ENCODE measurements at places on chromosomes 2 and 18.

- no peak for DNase-seq
These were observed 75.6 kb upstream of the REG3A start for GRCh38 chr2:79235135-79235534.

GRCh38 chr2:238897911-238898311, 50.0 kb downstream of the TWIST2 start:
- DNase-seq: no peak

DNA sequence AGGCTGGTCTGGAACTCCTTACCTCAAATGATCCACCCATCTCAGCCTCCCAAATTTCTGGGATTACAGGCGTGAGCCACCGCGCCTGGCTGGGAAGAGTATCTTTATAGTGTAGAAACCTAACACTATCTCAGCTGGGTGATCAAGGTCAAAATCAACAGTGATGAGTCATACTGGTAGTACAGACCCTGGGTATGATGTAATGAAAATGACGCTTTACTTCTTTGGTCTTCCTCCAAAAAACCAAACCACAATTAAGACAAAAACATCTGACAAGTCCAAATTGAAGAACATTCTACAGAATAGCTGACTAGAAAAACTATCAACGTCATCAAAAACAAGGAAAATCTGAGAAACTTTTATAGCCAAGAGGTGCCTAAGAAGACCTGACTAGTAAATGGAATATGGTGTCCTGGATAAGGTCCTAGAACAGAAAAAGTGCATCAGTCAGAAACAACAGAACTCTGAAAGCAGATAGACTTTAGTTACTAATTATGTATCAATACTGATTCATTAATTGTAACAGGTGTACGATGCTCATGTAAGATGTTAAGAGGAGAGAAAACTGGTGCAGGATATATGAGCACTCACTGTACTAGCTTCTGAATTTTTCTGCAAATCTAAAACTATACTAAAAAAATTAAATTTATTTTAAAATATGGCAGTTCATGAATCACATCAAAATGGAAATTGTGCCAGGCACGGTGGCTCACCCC, 25.4 kb downstream of the PDCL3 start:
- DNase-seq: no peak

DNA sequence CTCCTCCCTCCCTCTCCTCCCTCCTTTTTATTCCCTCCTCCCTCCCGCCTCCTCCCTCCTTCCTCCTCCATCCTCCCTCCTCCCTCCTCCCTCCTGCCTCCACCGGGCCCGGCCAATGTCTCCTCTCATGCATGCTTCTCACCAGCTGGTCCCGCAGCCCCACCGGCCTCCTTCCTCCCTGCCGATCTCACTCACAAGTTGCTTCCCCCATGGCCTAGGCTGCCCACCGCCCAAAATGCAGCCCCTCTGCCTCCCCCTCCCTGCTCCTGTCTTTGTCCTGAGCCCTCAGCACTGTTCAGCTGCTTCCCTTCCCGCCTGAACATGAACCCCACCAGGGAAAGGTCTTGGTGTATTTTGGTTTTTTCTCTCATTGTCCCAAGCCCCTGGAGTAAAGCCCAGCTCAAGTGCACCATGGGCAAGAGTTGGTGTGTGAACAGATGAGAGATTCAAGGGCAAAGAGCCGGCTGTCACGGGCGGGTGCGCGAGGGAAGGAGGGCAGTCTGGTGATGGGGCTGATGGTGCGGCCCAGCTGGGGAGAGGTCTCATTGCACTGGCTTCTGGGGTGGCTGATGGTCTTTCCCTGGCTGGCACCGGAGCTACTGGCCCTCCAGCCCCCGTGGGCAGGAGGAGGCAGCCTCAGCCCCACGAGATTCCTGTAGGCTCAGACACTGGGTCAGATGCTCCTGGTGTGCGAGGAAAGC, 117.6 kb downstream of the TWIST2 start:
- no peak for DNase-seq

GRCh38 chr18:63446266-63446665, 24.0 kb upstream of the VPS4B start:
- DNase-seq: no peak

GRCh38 chr2:159695795-159696448, 16.4 kb upstream of the MARCHF7 start:
- no peak for DNase-seq

GRCh38 chr2:241011751-241012510, 13.5 kb downstream of the SNED1 start:
- DNase-seq: no peak

DNA sequence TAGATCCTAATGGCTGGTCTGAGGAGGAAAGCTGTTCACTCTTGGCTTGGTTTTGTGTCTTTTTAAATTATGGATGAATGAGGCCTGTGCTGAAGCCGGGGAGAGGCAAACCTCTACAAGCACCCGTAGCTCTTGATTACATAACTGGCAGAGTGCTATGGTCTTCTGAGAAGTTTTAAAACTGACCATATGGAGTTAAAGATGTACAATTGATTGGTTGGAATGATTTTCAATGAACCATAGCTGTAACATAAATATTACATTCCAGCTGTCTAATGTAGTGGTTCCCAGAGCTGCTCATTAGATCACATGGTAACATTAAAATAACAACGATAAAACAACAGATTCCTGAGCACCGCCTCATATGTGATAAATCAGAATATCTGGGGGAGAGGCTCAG, 71.1 kb upstream of the MAP4K3 start:
- peak; percentile 61 for DNase-seq

Measured in AG04450 (cell line).